ENCODE measurements at places on chromosomes 1 and 21.

DNA sequence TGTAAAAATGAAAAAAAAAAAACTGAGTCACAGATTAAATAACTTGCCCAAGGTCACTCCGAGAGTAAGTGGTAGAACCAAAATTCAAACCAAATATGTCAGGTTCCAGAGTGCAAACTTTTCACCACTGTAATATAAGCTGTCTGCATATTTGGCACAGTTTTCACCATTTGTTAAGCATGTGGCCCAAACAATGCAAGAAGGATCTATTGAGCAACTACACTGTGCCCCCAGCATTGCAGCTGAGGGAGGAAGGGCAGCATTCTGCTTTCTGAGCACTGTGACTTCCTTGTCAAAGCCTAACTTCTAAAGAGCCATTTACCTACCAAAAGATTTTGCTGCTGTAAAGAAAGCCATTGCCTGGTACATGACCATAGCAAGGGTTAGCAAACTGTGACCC lies 133.4 kb downstream of the SYT2 start:
- DNase-seq, result no peak

GRCh38 chr1:91600431-91601337 lies 100.0 kb downstream of the CDC7 start:
- DNase-seq, result no peak

- DNase-seq, result no peak
These were observed 40.1 kb upstream of the HMCN1 start for GRCh38 chr1:185694081-185694480.

DNA sequence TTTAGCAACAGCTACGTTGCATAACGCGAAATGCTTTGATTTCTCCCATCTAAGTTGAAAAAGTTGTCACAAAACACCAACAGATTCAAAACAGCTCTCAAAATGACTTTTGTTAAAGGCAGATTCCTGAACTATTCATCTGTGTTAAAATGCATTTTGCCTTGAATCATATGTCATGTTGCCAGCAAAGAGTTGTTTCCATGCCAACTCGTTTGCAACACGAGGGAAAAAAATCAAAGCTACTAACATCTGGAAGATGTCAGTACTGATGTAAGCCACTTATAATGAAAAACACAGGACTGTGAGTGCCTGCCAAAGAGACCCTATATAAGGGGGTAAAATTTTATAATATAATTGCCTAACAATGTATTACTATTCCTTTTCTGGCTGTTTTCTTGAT lies 182.7 kb upstream of the PTBP2 start:
- DNase-seq, result no peak

DNA sequence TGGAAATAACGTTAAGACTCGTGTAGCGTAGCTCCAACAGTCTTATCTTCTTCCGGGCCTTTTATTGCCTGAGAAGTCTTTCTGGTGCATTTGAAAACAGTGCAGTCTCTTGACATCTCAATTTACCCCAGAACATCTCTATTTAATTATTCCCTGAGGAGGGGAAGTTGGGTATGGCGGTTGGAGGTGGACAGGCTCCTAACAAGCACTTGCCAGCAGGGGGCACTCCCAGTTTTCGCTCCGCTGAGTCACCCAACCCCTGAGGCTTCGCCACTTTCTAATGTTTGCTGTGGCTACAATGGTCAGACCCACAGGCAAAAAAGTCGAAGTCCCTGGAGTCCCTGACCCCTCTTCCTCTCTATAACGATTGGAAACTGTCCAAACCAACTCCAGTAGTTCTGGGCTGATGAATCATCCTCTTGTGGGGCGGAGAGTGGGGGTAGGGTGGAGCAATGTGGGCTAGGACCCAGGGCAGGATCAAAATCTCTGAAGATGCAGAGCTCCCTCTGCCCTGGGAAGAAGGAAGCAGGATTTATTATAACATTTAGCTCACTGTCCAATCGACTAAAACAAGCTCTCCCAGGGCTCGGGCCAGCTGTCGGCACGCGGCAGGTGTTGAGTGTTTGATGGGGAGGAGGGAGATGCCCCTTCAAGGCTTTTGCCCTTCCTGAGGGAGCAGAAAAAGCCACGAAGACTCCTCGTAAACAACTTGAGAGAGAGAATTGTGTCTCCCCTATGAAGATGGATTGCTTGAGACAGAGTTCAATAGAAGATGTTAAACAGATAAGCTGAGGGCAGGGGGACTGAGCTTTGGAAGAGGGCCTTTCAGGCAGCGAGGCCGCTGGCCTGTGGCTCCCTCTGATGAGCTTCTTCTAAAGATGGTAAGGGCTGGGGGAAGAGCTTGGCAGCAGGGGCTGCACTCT lies 85.7 kb downstream of the BRINP2 start:
- peak; percentile 57 for DNase-seq

- DNase-seq, result no peak
These were observed 182.9 kb downstream of the OMA1 start for GRCh38 chr1:58363585-58363984.

All from anterior cingulate cortex (tissue), 58 donors.